ENCODE measurements at places on chromosomes 4 and X. TPM values are rescaled to one million over a fixed set of nuclear protein-coding genes. Genes with fewer than 3 reads are reported as not detected.

Gene GC
- not detected for total RNA-seq

Gene GLRA2
- not detected for total RNA-seq

Gene GYPE
- total RNA-seq = 5.7 TPM

Gene ADAM29
- not detected for total RNA-seq

Gene FGB
- not detected for total RNA-seq

Gene EMCN
- not detected for total RNA-seq

Gene IL21
- not detected for total RNA-seq

Gene MAGEE1
- 11.7 TPM for total RNA-seq

Gene HUWE1
- total RNA-seq = 178 TPM

Gene TCP11X2
- total RNA-seq = not detected

Gene RGN
- not detected for total RNA-seq

Gene C4orf50
- total RNA-seq = not detected

Gene CSN3
- not detected for total RNA-seq

Gene DMRTC1
- 1.3 TPM for total RNA-seq

Gene SLC2A9
- total RNA-seq = 3.4 TPM

Gene GPR82
- total RNA-seq = not detected

Gene PAK3
- not detected for total RNA-seq

Gene ERAS
- total RNA-seq = not detected

Gene PRR32
- total RNA-seq = not detected

Gene MMAA
- 11.8 TPM for total RNA-seq

Gene TCEANC
- 13.7 TPM for total RNA-seq

Gene TECRL
- not detected for total RNA-seq

Gene SLITRK2
- not detected for total RNA-seq

Gene GPRIN3
- 6.5 TPM for total RNA-seq

Gene EGFL6
- not detected for total RNA-seq

Gene SHROOM4
- not detected for total RNA-seq

Gene USP17L17
- not detected for total RNA-seq

Gene FUNDC1
- 8.9 TPM for total RNA-seq

Gene SMARCA1
- 1.3 TPM for total RNA-seq

Gene FMR1
- total RNA-seq = 74.7 TPM

Gene PCDH18
- not detected for total RNA-seq

Gene PGAM4
- total RNA-seq = not detected

Gene QRFPR
- not detected for total RNA-seq

Gene AASDH
- 19.4 TPM for total RNA-seq

Gene TMLHE
- total RNA-seq = 13.9 TPM

Gene REELD1
- total RNA-seq = 1.2 TPM

Gene GAGE2A
- not detected for total RNA-seq

Gene GLUD2
- 0.52 TPM for total RNA-seq

Gene GATA1
- total RNA-seq = not detected

Gene CT45A5
- total RNA-seq = not detected

Gene MAGEB17
- total RNA-seq = not detected

Gene TSPAN7
- total RNA-seq = 0.29 TPM

Gene SLC6A14
- total RNA-seq = not detected

Gene USP17L11
- total RNA-seq = not detected

Gene CSAG1
- not detected for total RNA-seq

Gene IL2
- total RNA-seq = not detected

All from naive thymus-derived CD8-positive, alpha-beta T cell (primary cell).